ENCODE measurements at places on chromosomes 6 and 20.

DNA sequence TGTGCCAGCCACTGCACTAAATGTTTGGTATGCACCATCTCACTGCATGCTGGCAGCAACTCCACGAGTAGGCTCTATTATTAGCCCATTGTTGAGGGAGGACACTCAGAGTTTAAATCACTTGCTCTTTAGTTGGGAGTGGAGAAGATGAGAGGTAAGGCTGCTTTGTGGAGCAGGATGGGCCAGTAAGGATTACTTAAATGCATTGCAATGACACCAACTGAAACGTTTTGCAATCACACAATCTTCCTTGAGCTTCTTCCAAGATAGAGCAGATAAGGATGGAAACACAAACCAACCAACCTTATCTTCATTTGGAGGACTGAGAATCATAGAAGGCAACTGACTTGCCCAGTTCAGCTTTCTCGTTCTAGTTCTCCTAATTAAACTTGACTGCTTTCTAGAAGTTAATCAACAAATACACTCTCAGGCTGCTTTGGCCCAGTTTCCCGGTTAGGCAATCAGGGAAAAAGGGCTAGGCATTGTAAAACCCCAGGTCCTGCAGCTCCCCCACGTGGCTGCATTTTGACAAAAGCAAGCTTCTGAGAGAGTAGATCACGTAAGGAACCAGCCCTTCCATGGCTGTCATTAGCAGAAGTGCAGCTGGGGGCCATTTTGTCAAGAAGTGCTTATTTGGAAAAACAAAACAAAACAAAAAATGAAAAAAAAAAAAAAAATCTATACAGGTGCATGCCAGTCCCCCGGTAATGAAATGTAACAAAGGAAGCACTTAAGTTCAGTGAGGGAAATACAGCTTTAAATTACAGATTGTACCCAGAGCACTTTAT lies 130.6 kb downstream of the BCAS1 start:
- DNase-seq: peak; percentile 96

DNA sequence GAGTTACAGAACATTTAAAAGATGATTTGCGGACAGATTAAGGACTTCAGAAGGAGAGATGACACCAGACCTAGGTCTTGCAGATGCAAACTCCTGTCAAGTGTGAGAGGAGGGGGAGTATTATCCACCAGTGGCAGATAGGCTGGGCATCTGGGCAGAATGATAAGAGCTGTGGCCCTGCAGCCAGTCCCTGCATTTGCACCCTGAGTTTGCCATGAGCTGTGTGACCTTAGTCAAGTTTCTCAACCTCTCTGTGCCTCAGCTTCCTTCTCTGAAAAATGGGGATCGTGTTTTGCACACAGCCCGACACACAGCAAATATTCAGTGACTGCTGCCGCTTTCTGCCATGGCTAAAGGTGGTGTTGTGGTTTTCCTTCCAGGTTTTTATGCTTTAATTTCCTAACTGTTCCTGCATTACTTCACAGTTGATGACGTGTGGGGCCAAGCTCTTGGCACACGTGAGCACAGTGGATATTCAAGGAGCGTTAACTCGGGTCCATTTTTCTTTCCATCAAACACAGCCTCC lies 516.2 kb downstream of the CDH26 start:
- no peak for DNase-seq

GRCh38 chr20:19070026-19070425 lies 142.4 kb upstream of the SLC24A3 start:
- DNase-seq: no peak

GRCh38 chr6:112939563-112939962 lies 592.4 kb downstream of the RFPL4B start:
- no peak for DNase-seq

- no peak for DNase-seq
These were observed 89.1 kb downstream of the PHF3 start for GRCh38 chr6:63724721-63725120.

DNA sequence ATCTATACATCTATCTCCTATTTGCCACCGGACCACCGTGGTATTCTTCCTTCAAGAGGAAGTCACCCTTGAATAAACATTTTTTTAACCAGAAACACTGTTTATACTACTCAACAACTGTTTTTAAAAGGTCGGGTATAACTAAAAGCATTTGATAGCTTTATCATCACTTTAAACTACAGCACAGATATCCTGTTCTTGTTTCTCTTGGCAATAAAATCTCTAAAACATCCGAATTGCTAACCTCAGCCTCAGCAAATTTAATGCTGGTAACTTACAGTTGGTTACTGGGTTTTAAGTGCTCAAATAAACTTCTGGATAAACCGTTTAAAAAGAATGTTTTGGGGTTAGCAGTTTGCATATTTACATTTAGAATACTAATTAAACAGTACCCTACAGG lies 20.4 kb downstream of the ZUP1 start:
- DNase-seq: no peak

GRCh38 chr6:32370505-32370904 lies 1.2 kb downstream of the TSBP1 start:
- DNase-seq: no peak

DNA sequence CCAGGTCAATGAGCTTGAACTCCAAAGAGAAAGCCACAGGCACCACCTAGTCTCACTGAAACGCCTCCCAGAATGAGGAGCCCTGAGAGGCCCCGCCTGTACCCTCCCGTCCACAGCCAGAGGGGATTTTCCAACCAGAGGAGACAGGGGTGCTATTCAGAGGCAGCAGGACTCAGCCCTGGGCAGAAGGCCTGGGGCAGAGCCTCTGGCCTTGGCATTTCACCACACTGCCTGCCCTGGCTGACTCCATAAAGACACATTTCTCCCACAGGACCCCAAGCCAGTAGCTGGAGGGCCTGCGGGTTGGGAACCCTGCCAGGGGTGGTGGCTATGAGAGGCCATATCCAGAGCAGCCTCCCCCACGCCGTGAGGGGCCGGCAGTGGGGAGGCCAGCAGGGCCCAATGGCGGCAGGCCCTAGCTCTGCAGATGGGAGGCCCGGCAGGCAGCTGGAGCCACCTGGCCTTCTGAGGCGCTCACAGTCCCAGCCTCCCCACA lies 159.3 kb downstream of the PREX1 start:
- no peak for DNase-seq

- no peak for DNase-seq
These were observed 182.8 kb downstream of the UNC5CL start for GRCh38 chr6:40856271-40856670.

- DNase-seq: no peak
These were observed 124.1 kb upstream of the RIN2 start for GRCh38 chr20:19633985-19634384.

GRCh38 chr6:89786970-89787369 lies 32.6 kb downstream of the MDN1 start:
- no peak for DNase-seq

- DNase-seq: no peak
These were observed 378.7 kb upstream of the HSF2 start for GRCh38 chr6:122020588-122021264.

DNA sequence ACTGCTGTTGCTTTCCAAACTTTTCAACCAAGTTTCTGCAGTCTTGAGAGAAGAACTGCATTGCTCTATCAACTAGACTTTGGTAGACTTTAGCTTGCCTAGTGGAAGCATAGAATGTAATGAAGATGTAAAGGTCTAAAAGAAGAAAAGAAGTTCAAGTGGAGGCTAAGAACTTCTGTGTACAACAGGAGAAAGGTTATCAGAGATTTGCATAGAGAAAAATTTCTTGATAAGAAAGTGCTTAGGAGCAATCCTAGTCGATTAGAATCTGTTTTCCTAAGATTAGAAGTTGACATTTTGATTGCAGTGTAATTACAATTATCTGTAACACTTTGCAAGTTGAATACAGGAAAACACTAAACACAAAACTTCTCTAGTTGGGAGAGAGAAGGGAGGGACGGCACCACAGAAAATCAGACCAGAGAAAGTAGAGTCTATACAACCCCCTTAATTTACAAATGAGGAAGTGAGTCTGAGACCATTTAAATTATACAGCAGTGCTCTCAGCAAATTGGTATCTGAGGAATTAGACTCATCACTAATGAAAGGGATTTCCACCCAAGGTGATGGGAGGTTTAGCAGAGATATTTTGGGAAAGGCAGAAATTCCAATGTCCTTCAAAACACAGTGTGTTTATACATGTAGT lies 194.3 kb upstream of the MARCKS start:
- DNase-seq: no peak

GRCh38 chr6:136549300-136550044 lies 750 bp downstream of the MAP7 start:
- no peak for DNase-seq

GRCh38 chr20:4159765-4160490 lies 144.6 kb upstream of the RNF24 start:
- DNase-seq: no peak

DNA sequence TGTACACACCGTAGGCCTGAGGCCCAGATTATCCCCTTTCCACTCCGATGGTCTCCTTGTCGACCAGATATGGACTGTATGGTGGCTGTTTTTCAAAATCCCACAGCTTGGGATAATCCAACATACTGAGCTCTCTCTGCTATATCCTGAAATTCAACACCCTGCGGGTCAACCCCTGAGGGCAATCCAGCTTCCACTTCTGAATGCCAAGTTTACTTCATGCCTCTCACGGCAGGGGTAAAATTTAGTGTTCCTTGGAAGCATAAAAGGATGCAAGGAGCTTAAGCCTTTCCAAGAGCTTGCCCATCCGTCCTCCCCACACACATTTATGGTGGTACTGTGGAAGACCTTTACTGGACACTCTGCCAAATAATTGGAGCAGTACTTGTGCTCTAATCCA lies 90.7 kb downstream of the PLG start:
- no peak for DNase-seq

GRCh38 chr20:2751878-2752566 lies 48.4 kb downstream of the CPXM1 start:
- DNase-seq: no peak

DNA sequence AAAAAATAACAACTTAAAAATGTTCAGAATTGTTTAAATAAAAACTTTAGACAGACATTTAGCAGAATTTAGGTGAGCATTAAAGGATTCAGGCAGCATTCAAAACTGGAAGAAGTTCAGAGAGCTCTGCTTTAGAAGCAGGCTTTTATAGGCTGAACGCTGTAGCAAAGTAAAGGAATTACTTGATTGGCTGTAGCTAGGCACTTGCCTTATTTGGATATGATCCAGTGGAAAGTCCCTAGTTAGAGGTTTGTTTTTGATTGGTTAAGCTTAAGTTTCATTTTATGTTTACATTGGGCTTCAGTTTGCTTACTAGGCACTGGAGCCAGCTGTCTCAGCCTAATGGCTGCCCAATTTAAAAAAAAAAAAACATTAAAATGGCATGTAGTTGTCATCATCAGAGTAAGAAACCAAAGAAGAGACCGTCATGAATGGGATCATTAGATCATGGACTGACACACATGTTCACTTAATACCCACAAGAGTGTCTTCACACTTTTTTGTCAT lies 65.1 kb downstream of the CBFA2T2 start:
- DNase-seq: peak; percentile 69

- no peak for DNase-seq
These were observed 1.6 kb upstream of the NT5DC1 start for GRCh38 chr6:116099036-116099435.

GRCh38 chr6:13217206-13217905 lies 111.0 kb downstream of the TBC1D7 start:
- DNase-seq: no peak

DNA sequence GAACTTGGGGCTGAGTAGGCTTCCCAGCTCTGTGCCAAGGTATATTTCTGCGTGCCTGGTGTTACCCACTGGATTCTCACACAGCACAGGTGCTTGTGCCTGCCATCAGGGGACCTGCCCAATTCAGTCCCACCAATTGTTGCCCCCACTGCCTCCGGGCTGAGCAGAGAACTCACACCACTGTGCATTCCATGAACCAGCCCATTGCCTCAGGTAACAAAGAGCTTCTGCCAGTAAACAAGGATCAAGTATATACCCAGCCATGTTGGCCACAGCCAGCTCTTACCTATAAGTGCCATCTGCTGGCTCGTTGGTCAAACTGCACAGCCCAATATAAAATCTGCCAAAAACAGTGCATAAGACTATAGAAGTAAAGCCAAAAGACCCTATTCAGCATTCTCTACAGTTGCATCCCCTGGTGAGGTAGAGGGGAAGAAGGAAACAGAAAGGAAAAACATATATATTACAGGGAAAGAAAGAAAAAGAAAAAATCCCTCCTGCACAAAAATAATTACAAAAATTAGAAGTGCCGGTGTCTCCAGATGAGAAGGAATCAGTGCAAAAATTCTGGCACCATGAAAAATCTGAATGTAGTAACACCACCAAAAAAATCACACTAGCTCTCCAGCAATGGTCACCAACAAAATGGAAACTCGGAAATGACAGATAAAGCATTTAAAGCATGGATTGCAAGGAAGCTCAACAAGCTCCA lies 241.4 kb downstream of the IBTK start:
- no peak for DNase-seq

- DNase-seq: no peak
These were observed 973.5 kb upstream of the MAP3K7 start for GRCh38 chr6:91560409-91560808.

- DNase-seq: no peak
These were observed 68.7 kb upstream of the CST7 start for GRCh38 chr20:24880356-24880755.

DNA sequence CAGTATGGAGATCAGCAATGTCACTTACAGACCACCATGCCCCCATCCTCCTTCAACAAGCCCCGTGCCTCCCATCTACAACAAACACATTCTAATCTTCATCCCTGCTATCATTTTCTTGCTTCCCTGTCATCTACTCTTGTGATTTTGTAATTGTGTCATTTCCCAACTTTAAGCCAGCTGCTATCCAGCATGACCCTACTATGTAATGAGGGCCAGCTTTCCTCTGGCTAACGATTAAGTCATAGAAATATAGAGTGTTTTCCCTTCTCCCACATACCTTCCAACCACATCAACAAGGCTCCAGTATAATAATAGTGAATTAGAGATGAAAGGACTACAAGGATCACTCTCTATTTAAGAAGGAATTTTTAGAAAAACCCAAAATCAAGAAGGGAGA lies 607.0 kb downstream of the TENT5A start:
- no peak for DNase-seq

- DNase-seq: peak; percentile 68
These were observed 2177.4 kb upstream of the DEFB115 start for GRCh38 chr20:29079769-29080690.

DNA sequence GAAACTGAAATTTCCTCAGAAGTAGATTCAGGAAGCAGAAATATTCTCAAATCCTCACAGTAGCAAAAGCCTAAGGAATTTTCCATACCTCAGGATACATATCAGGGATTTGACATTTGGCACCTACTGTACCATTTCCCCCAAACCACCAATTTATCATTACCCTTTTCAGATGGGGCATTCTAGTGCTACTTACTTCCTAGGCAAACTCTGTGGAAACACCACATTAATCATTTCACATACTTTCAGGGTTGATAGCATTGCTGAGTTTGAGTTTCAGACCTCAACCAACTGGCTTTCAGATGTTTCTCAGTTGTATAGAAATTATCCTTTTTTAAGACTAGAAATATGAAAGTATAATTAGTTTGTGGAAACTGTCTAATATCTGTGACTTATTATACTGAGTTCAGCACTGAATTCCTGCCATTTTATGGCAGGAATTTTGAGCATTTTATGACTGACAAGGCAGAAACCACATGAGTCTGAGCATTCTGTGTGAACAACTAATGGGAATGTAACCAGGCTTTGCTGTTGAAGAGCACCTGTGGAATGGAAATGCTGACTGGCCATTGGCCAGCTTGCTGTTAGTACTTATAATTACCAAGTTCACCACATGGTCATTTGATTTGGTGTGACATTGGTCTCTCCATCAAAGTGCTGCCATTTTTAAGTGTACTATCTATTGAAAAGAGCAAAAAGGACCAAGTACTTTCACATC lies 35.1 kb upstream of the IRAK1BP1 start:
- DNase-seq: no peak
